ENCODE measurements at places on chromosomes 5 and 9. TPM values are rescaled to one million over a fixed set of nuclear protein-coding genes. Genes with fewer than 3 reads are reported as not detected.

GRCh38 chr9:93593144-93593658 lies 16.8 kb downstream of the PHF2 start:
- no peak for DNase-seq

PCDH12 gene
- polyA plus RNA-seq: 15.7 TPM

SCGB3A2 gene
- 0.95 TPM for polyA plus RNA-seq

DNA sequence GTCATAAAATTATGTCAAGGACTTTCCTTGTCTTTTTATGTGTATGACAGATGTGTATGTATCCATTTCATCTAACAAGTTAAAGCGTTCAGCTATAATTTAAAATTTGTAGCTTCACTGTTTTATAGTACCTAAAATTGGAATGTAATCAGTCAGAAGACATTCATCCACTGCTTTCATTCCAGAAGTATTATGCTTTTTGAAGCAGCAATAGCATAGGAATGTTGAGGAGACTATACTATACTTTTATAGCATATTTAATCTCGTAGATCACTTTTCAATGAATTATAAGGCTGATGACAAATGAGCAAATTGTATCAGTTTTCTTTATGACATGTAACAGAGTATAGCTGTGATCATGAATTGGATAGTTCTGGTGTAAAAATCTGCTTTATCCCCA lies 6.9 kb downstream of the PCDHGA12 start:
- no peak for DNase-seq

- no peak for DNase-seq
These were observed 36.7 kb downstream of the IRX2 start for GRCh38 chr5:2714805-2715204.

UGT3A2 gene
- 16.0 TPM for polyA plus RNA-seq

Data from renal pelvis (tissue), 12 donors.